8988T (cell line): ENCODE measurements at places on chromosomes 3 and 15.

DNA sequence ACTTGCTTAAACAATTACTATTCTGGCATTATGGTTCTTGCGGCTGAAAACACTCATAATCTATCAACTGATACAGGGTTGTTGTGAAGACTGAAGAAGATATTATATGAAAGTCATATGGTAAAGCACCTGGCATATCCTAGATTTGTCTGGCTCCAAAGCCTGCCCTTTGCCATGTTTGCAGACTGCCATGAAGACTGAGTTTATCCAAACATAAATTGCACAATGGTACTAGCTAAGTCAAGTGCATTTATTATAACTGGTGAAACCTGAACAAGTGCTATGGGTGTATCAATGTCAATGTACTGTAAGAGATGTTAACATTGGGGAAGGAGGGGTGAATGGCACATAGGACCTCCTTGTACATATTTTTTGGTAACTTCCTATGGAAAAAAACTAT lies 87.4 kb upstream of the MEX3B start:
- DNase-seq, result no peak

- DNase-seq, result no peak
Observed at GRCh38 chr3:78283994-78284393, 1244.1 kb downstream of the ROBO2 start.

DNA sequence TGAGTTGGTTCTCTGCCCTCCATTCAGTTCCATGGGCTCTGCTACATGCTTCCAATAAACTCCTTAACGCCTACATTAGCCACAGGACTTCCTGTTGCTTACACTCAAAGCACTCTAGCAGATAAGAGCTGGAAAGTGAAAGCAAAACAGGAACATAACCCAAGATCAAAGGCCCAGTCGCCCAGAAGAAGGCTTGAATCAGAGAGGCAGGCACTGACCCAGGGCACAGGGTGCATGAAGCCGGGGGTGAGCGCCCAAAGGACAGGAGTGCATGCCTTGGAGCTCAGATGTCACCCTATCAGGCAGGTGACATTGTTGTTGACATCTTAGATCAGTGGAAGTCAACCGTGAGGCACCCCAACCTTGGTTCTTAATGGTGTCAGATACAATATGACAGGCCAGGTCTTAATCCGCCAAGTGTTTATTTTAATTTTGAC lies 235.1 kb downstream of the UACA start:
- no peak for DNase-seq

GRCh38 chr3:39216176-39216790 lies 23.9 kb upstream of the XIRP1 start:
- DNase-seq, result no peak

GRCh38 chr3:23206366-23206765 lies 3.2 kb downstream of the UBE2E2 start:
- DNase-seq, result no peak

GRCh38 chr15:67501836-67502461 lies 19.0 kb upstream of the C15orf61 start:
- DNase-seq, result no peak

GRCh38 chr15:80026754-80027153 lies 32.7 kb upstream of the ZFAND6 start:
- no peak for DNase-seq
